ENCODE measurements at places on chromosomes 6 and 20.
A peak's percentile ranks its signal among the peaks of the same experiment; 100 is the strongest.

GRCh38 chr6:26087284-26088115 lies at the start of gene HFE:
HFE (plus strand) TSS chr6:26087429; CDS start chr6:26087441, 12 bp downstream.
- peaks cover 8% of the 10 kb centered on the region for H3K4me1 ChIP-seq
- H3K36me3 ChIP-seq: peaks cover 2% of the 10 kb centered on the region
- H3K27ac ChIP-seq: peak within 1 kb of the TSS; percentile 13
- DNase-seq: peak; percentile 59
- no peaks in the 10 kb centered on the region for H3K27me3 ChIP-seq
- H3K4me3 ChIP-seq: peak within 1 kb of the TSS; percentile 74

DNA sequence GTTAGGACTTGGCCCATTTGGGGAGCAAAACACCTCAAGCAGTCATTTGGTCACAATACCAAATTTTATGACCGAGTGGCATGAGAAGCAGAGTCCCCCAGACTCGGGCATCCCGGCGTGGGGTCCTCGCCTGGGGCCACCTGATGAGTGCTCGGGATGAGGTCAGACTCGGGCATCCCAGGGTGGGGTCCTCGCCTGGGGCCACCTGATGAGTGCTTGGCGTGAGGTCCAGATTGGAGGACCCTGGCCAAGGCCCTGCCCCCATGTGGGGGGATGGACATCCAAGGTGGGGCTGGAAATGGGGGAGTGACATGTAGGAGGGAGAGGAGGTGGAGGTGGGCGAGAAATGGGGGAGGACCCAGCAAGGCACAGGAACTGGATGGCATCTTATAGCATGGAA lies 56.1 kb upstream of the CST7 start:
- H3K27ac ChIP-seq: no peak overlapping the region
- DNase-seq: no peak
- H3K4me1 ChIP-seq: no peaks in the 10 kb centered on the region

- no peak overlapping the region for H3K27ac ChIP-seq
- peak; percentile 1 for DNase-seq
- no peaks in the 10 kb centered on the region for H3K36me3 ChIP-seq
- H3K27me3 ChIP-seq: no peaks in the 10 kb centered on the region
Observed at GRCh38 chr20:48025051-48025515, 239.8 kb upstream of the SULF2 start.

DNA sequence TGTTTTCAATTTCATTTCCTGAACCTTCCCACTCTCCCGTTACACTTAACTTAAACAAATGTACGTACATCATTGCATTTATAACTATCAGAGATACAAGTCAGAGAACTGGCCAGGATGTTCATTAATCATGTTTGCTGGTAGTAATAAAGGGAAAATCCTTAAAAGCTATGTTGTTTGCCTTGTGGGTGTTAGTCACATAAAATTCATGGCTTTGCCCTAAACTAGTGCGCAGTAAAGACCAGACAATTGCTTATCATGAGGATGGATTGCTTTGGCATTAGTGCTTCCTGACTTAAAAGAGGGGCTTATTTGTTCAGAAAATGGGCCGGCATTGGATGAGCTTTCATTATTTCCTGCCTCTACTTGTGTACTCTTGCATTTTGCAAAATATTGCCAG lies 1037.3 kb upstream of the FLRT3 start:
- no peak overlapping the region for H3K4me3 ChIP-seq
- H3K36me3 ChIP-seq: no peaks in the 10 kb centered on the region
- DNase-seq: no peak
- H3K27ac ChIP-seq: no peak overlapping the region

DNA sequence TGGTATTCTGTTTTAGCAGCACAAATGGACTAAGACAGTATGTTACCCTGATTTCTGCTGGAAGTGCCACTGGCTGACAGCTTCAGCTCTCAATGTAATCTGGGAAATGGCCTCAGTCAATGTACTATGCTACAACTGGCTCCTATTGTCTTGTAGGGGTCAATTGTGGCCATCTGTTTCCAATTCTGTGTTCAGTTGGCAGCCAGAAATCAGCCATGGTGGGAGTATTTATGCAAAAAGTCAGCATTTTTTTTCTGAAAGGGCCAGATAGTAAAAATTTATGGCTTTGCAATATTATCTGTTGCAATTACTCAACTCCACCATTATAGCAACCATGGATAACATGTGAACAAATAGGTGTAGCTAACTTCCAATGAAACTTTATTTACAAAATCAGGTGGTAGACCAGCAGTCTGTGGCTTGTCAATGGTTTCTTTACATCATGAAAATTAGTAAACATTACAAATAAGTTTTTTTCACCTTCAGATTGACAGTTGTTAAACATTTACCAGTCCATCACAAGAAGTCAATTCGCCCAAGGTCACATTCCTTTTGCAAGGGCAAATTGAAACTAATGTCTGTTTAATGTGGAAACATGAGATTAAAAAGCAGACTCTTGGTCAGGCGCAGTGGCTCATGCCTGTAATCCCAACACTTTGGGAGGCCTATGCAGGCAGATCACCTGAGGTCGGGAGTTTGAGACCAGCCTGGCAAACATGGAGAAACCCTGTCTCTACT lies 58.3 kb upstream of the TSHZ2 start:
- no peak overlapping the region for H3K4me3 ChIP-seq
- H3K4me1 ChIP-seq: no peaks in the 10 kb centered on the region
- H3K27ac ChIP-seq: no peak overlapping the region
- no peaks in the 10 kb centered on the region for H3K36me3 ChIP-seq
- H3K27me3 ChIP-seq: no peaks in the 10 kb centered on the region
- no peak for DNase-seq

GRCh38 chr20:8930726-8931125 lies 138.2 kb upstream of the PLCB4 start:
- no peaks in the 10 kb centered on the region for H3K36me3 ChIP-seq
- DNase-seq: no peak
- no peaks in the 10 kb centered on the region for H3K4me1 ChIP-seq
- H3K27ac ChIP-seq: no peak overlapping the region
- no peak overlapping the region for H3K4me3 ChIP-seq
- H3K27me3 ChIP-seq: no peaks in the 10 kb centered on the region

DNA sequence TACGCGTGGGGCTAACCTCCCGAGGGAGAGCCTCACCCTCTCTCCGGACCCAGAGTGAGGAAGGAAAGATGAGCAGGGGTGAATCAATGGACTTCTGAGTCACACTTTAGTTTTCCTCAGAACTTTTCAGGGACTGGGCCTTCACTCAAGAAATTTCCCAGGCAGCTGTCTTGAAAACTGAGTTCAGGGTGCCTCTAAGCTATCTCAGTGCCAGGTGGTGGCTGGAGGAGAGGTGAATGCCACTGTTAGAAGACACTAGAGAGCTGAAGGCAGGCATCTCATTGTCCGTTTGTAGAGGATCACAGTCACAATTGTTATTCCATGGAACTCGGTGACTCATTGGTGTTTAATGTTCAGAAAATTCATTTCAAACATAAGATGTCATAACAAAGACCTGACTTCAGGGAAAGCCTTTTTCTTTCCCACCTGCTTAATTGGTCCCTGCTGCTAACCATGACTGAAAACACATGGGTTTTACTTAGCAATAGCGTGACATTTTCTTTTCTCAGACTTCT lies 5.3 kb upstream of the SERPINB6 start:
- no peak overlapping the region for H3K27ac ChIP-seq
- H3K27me3 ChIP-seq: no peaks in the 10 kb centered on the region
- no peaks in the 10 kb centered on the region for H3K4me1 ChIP-seq
- peak; percentile 18 for DNase-seq
- H3K36me3 ChIP-seq: no peaks in the 10 kb centered on the region
- H3K4me3 ChIP-seq: no peak overlapping the region

GRCh38 chr6:34146021-34146782 lies at the start of gene GRM4:
GRM4 (minus strand) TSS chr6:34146087; CDS start chr6:34133496, 12,591 bp downstream.
- H3K4me3 ChIP-seq: peak within 1 kb of the TSS; percentile 40
- H3K27me3 ChIP-seq: peaks cover 41% of the 10 kb centered on the region
- peaks cover 5% of the 10 kb centered on the region for H3K4me1 ChIP-seq
- no peaks in the 10 kb centered on the region for H3K36me3 ChIP-seq
- H3K27ac ChIP-seq: no peak within 1 kb of the TSS
- DNase-seq: no peak

DNA sequence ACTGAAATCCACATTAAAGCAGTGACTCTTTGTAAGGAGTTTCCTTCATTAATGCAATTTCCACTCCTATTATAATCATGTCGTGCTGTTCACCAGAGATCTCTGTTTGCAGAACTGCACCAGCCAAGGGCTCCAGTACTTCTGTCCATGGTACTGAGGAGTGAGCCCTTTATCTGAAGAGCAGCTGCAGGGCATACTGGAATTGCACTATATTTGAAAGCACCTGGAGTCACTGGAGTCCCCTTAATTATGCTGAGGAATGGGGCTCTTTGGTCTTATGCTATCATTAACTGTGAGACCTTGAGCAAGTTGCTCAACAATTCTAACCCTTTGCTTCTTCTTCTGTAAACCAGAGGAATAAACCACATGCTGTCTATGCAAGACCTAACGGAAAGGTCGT lies 61.7 kb upstream of the NUP153 start:
- H3K36me3 ChIP-seq: peaks cover 30% of the 10 kb centered on the region
- no peak overlapping the region for H3K4me3 ChIP-seq
- H3K4me1 ChIP-seq: no peaks in the 10 kb centered on the region
- DNase-seq: peak; percentile 31
- H3K27ac ChIP-seq: no peak overlapping the region

GRCh38 chr20:20005342-20005741 lies 11.8 kb upstream of the NAA20 start:
- no peaks in the 10 kb centered on the region for H3K4me1 ChIP-seq
- H3K27ac ChIP-seq: no peak overlapping the region
- peaks cover 10% of the 10 kb centered on the region for H3K36me3 ChIP-seq
- DNase-seq: no peak
- H3K27me3 ChIP-seq: no peaks in the 10 kb centered on the region
- no peak overlapping the region for H3K4me3 ChIP-seq

- H3K36me3 ChIP-seq: no peaks in the 10 kb centered on the region
- no peak overlapping the region for H3K27ac ChIP-seq
- no peaks in the 10 kb centered on the region for H3K27me3 ChIP-seq
- no peaks in the 10 kb centered on the region for H3K4me1 ChIP-seq
Observed at GRCh38 chr6:168217216-168217879, 102.2 kb downstream of the DACT2 start.

DNA sequence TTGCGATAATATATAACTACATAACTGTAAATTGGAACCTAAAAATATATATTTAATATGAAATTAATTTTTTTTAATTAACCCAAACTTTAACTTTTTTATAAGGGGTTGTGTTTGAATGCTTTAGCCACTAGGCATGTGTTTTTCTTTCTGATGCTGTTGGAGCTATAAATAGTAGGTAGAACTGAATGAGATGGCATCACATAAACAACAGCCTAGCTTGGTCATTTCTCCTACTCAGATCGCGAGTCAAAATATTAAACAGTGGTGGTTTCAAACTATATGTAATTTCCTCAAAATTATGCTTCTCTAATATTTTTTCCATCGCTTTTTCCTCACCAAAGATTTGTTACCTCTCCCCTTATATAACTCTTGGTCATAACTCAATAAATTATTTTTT lies 243.2 kb downstream of the ARID1B start:
- H3K27me3 ChIP-seq: no peaks in the 10 kb centered on the region
- DNase-seq: no peak
- H3K27ac ChIP-seq: peak overlapping the region; percentile 98
- peaks cover 8% of the 10 kb centered on the region for H3K4me1 ChIP-seq
- H3K4me3 ChIP-seq: no peak overlapping the region

GRCh38 chr20:60172346-60172984 lies 214.2 kb downstream of the CDH26 start:
- H3K27ac ChIP-seq: no peak overlapping the region
- no peak overlapping the region for H3K4me3 ChIP-seq
- H3K27me3 ChIP-seq: no peaks in the 10 kb centered on the region
- DNase-seq: no peak
- H3K36me3 ChIP-seq: no peaks in the 10 kb centered on the region

- no peaks in the 10 kb centered on the region for H3K36me3 ChIP-seq
- H3K4me3 ChIP-seq: no peak overlapping the region
- H3K27ac ChIP-seq: no peak overlapping the region
- no peak for DNase-seq
- no peaks in the 10 kb centered on the region for H3K4me1 ChIP-seq
Observed at GRCh38 chr6:79984261-79984660, 20.2 kb upstream of the TTK start.

GRCh38 chr6:156219973-156220372 lies 557.2 kb upstream of the ARID1B start:
- DNase-seq: no peak
- no peaks in the 10 kb centered on the region for H3K4me1 ChIP-seq
- no peak overlapping the region for H3K4me3 ChIP-seq
- H3K36me3 ChIP-seq: no peaks in the 10 kb centered on the region

DNA sequence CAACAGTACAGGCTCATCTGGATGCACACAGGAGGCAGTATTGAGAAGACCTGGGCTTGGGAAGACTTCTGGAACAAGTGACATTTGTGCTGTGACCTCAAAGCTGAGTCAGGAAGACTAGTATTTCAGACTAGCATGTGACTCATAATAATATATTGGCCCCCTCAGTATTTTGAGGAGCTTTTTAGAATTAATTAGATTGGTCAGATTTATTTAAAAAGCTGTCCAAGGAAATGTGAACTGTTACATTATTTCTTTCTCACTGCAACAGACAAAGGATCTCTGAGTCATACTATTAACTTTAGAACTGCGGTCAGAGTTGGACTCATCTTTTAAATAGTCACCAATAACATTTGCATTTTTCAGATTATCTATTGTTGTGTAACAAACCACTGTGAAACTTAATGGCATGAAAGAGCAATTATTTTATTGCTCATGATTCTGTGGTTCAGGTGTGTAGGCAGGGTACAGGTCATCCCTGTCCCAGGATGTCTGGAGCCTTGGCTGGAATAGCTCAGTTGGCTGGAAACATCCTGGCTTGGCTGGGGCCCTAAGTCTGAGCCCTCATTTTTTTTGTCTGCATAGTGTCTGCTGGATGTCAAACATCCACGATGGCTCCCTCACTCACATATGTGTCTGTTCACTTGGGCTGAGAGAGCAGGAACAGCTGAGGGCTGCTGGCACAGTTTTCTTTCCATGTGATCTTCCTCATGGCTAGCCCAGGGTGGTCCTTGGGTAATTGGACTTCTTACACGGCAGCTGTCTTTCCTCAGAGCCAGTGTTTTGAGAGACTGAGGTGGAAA lies 46.9 kb downstream of the MAP3K4 start:
- no peak overlapping the region for H3K4me3 ChIP-seq
- peak overlapping the region; percentile 62 for H3K27ac ChIP-seq
- peaks cover 6% of the 10 kb centered on the region for H3K4me1 ChIP-seq
- peak; percentile 77 for DNase-seq
- H3K36me3 ChIP-seq: no peaks in the 10 kb centered on the region

GRCh38 chr6:39088331-39088730 lies 26.7 kb downstream of the SAYSD1 start:
- H3K36me3 ChIP-seq: no peaks in the 10 kb centered on the region
- DNase-seq: peak; percentile 55
- no peaks in the 10 kb centered on the region for H3K4me1 ChIP-seq
- H3K4me3 ChIP-seq: no peak overlapping the region
- no peak overlapping the region for H3K27ac ChIP-seq
- no peaks in the 10 kb centered on the region for H3K27me3 ChIP-seq

DNA sequence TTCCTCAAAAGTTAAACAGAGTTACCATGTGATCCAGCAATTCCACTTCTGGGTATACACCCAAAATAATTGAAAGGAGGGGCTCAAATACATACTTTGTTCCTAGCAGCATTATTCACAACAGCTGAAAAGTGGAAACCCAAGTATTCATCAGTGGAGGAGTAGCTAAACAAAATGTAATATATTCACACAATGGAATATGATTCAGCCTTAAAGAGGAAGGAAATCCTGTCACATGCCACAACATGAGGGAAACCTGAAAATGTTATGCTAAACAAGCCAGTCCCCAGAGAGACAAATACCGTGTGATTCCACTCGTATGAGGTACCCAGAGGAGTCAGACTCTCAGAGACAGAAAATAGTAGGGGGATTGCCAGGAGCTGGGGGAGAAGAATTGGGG lies 44.5 kb downstream of the PXDC1 start:
- no peaks in the 10 kb centered on the region for H3K36me3 ChIP-seq
- H3K4me1 ChIP-seq: peaks cover 3% of the 10 kb centered on the region
- no peaks in the 10 kb centered on the region for H3K27me3 ChIP-seq
- no peak for DNase-seq

GRCh38 chr6:106066989-106067388 lies 19.1 kb upstream of the PRDM1 start:
- H3K36me3 ChIP-seq: no peaks in the 10 kb centered on the region
